ENCODE measurements at places on chromosomes 4 and X.
A peak's percentile ranks its signal among the peaks of the same experiment; 100 is the strongest.

GRCh38 chr4:54277691-54278090, 48.6 kb downstream of the PDGFRA start:
- DNase-seq, result no peak

DNA sequence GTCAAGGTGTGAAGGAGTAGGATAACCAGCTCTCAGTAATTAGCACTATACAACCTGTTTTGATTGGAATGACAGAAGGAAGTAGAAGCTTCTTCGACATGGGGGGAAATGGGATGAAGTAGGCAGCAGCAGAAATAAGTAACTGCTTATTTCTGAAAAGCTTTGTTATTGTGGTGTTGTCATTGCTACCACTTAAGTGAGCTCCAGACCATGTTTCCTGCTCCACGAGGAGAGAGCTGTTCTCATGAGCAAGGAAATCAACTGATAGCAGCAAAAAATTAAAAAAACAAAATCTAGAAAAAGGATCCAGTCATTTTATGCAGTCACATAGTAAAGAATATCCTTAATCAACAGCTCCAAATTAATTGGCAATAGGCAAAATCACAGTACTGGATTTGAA, 106.1 kb upstream of the TLL1 start:
- no peak for DNase-seq

GRCh38 chrX:39196192-39197102, 395.2 kb downstream of the MID1IP1 start:
- no peak for DNase-seq

GRCh38 chr4:74623041-74623440, 171.3 kb downstream of the BTC start:
- no peak for DNase-seq

DNA sequence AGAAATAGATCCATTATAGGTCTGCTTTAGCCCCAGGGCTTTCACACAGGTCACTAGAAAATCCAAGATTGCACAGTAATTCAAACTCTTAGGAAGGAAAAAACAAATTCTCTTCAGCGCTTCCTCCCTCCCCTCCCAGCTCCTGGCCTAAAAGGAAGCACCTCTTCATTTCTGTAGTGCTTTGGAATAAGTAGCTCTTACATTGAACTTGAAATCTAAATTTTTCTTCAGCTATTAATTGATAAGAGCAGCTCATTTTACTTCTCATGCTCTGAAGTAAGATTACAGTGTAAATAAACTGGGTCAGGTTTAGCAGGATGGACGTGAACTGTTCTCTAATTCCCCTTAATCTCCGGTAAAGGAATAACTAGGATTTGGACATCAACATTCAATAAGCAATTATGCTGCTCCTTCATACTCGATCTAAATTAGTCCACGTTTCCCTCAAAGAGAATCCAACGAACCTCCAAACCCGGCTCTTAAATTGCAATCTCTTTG, 10.9 kb upstream of the SEL1L3 start:
- no peak for DNase-seq

GRCh38 chr4:59553721-59554091, 1646.4 kb upstream of the ADGRL3 start:
- DNase-seq, result no peak

DNA sequence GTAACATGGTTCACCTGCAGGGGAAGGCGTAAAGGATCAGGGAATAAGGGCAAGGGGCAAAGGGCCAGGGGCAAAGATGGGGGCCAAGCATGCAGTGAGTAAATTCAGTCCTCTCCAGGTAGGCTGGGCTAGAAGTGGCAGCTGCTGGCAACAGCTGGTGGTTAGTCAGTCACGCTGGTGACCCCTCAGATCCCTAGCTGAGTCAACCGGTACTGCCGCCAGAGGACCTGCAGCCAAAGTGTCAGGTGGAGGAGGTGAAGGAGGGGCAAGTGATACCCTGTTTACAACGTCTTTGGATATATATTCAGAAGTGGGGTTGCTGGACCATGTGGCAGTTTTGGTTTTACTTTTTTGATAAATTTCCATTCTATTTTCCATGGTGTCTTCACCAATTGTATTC, 24.6 kb upstream of the NAP1L2 start:
- no peak for DNase-seq

- peak; percentile 89 for DNase-seq
These were observed 691 bp upstream of the USP46 start for GRCh38 chr4:52659722-52660261.

DNA sequence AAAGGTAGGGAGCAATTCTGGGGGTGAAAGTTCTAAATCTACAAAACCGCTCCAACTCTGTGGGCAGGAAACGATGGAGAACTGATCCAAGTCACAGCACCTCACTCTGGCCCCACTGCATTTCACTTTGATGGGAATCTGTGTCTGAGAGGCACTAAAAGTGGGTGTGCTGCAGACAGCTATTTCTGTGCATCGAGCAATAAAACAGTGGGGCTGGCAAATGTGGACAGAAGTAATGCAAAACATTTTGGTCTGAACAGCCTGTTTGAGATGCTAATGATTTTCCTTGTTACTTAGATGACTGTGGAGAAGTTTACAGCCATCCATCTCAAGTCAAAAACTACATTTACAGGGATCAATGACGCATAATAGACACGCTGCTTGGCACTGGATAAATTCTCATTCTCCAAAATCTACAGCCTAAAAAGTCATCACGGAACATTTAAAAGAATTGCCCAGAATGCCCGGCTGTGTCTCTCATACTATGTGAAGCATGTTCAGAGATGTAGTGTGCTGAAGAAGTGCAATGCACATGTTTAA, 1671.6 kb upstream of the TENM3 start:
- no peak for DNase-seq

DNA sequence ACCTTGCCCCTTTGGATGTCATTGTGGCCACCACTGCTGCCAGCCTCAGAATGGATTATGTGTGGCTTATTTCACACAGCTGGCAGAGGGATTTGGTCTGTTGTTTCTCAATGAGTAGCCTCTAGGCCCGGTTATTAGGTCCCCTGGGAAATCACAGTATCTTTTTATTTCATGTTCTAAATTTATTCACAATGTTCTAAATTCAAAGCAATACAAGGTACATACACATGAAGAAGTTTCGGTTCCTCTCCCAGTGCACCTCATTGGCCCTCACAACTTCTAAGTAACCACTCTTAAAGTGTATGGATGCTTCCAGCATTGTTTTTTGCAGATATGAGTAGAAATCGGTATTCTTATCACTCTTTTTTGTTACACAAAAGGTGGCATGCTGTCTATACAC, 262.7 kb downstream of the RCHY1 start:
- no peak for DNase-seq

- DNase-seq, result no peak
These were observed 1.4 kb downstream of the COX7B start for GRCh38 chrX:77900688-77901087.

DNA sequence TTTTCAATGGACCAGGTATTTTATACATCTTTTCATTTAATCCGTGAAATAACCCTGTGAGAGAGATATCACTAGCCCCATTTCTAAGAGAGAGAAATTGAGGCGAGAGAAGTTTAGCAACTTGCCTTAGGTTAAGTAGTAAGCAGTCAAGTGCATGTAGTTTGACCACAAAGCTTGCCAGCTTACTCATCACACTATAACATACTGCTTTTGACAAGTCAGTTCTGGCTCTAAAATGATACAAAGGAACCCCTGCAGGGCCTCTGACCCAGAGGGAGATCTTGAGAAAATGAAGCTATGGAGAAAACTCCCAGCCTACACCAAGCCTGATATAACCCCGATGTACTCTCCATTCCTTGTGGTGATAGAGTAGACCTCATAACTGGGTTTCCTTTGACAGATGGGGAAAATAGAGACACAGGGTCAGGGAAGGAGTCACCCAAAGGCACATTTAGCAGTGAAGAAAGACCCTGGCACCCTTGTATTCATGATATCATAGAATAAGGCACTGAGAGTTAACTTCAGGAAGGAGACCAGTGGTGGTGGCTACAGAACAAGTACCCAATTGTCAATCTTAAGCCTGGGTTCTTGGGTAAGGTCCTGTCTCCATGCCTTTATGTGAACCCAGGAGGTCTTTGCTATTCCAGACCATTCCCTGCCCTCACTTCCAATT, 60.2 kb upstream of the MSN start:
- DNase-seq, result no peak

DNA sequence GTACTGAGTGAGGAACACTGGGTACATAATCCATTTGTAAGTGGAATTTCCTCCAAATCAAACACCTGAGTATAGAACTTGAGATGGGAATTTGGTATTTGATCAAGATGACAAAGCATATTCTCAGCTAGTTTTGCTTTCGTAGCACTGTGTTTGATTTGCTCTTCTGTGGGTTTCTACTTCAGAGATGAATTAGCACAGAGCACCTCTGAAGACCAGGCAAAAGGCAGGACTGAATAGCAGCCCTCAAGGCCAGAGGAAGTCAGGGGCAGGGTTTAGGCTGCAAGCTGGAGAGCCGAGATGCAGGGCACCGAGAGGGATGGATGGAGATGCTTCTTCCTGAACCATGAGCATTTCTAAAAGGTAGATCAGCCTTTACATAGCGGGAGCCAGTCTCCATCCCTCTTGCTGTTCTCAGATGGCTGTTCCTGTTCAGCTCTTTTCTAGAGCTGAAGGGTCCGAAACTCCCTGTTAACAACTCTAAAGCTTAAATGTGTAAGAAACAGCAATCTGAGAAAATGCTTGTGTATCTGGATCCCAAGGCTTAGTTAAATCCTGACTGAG, 10.8 kb downstream of the ZFP42 start:
- no peak for DNase-seq

GRCh38 chrX:31245714-31246113, 173.9 kb upstream of the FTHL17 start:
- DNase-seq, result no peak

DNA sequence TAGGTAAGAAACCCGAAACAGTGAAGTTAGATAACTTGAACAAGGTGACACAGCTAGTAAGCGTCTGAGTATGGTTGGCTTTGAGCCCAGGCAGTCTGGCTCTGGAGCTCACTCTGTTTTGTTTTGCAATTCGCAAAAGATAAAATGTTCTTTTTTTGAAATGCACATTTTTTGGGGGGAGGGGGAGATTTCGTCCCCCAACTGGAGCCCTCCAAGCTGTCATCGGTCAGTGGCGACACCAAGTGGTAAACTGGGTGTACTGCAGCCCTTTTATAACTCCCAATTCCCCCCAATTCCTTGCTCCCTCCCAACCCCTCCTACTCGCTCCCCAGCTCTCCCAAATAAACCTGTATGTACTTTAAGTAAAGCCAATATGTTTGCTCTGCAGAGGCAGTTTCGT, 2.8 kb upstream of the CLCN5 start:
- peak; percentile 50 for DNase-seq

- no peak for DNase-seq
These were observed 111.7 kb downstream of the CDKL5 start for GRCh38 chrX:18537068-18537467.

GRCh38 chrX:114774691-114775090, 190.8 kb downstream of the HTR2C start:
- DNase-seq, result no peak

- peak; percentile 24 for DNase-seq
These were observed 65.7 kb downstream of the ZFYVE28 start for GRCh38 chr4:2352729-2353221.

- DNase-seq, result no peak
These were observed 1.4 kb upstream of the ATP8A1 start for GRCh38 chr4:42658261-42658660.

DNA sequence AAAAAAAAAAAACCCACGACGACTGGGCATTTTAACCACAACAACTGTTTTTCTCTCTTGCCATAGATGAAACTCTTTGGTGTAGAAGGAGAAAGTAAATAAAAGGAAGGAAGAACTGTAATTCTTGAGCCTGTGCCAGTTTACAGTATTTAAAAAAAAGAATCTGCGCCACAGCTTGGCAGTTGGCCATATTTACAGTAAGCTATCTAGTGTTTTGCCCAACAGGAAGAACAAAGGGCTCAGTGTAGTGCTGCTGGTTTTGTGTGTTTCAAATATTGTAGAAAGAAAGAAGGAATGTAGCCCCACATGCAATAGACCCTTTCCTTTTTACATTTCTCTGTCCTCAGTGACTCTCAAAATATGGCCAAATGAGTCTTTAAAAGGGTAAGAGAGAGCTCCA, 66.1 kb downstream of the NR3C2 start:
- no peak for DNase-seq

GRCh38 chrX:50920132-50920531, 9.6 kb downstream of the BMP15 start:
- no peak for DNase-seq

- DNase-seq, result no peak
These were observed 21.9 kb downstream of the SEC24D start for GRCh38 chr4:118814058-118814457.

- DNase-seq, result no peak
These were observed 272.2 kb upstream of the CASK start for GRCh38 chrX:42195506-42195905.

GRCh38 chr4:34417160-34417559, 1827.2 kb downstream of the ARAP2 start:
- DNase-seq, result no peak

GRCh38 chrX:50609796-50610195, 139.2 kb upstream of the DGKK start:
- no peak for DNase-seq

- no peak for DNase-seq
These were observed 5.2 kb downstream of the TLR3 start for GRCh38 chr4:186074189-186074588.

- no peak for DNase-seq
These were observed 424.2 kb downstream of the FGF13 start for GRCh38 chrX:138287205-138287877.

DNA sequence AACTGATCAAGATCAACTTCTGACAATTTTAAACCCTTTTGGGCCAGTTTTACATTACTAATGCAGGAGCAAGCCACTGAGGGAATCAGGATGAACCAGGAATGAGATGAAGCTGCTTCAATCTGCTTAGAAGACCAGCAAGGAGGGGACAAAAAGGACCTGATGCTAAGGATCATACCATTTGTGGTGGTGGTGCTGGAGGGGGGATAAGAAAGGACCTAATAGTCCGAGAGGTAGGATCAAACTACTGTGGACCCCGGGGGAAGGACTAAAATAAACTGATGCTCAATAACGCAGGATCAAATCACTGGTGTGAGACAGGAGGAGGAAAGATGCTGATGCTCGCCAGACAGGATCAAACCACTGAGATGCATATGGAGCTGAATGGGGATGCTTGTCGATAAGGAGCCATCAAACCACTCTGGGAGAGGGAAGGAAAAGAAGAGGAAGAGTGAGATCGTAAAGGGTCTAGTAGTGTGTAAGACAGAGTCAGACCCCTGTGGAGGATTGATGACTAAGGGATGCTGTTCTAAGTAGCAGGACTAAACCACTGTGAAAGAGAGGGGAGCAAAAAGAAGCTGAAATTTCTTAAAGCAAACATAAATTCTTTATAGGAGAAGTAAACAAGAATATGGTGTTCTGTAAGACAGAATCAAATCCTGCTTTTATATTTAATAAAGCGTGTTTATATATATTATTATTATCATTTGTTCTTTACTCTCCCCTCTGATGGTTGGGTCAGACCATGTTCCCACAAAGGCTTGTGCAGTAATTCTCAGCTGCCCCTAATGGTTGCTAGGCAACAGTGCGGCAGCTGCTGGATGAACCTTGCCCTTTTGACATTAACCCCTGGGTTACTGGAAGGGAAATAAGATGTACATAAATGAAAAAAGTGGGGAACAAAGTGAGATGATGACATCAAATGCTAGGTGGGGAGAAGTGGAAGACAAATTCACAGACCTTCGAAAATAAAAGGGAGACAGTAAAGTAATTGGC, 432.5 kb upstream of the FGF16 start:
- no peak for DNase-seq

- DNase-seq, result peak; percentile 49
These were observed 15.1 kb downstream of the UBE2K start for GRCh38 chr4:39712819-39713607.

- no peak for DNase-seq
These were observed 178.4 kb upstream of the GPRIN3 start for GRCh38 chr4:89486042-89486441.

GRCh38 chr4:117900832-117901231, 133.5 kb upstream of the NDST3 start:
- no peak for DNase-seq

GRCh38 chrX:21870494-21870893, 14.7 kb downstream of the YY2 start:
- no peak for DNase-seq
